Stimulated activated CD8-positive, alpha-beta memory T cell treated with anti-CD3 and anti-CD28 coated beads, Interleukin-7, amount 100 ng/mL, for 1 hour (primary cell): ENCODE measurements at places on chromosomes 2 and 18.

- DNase-seq: no peak
Observed at GRCh38 chr2:60549928-60550177, 3.6 kb downstream of the BCL11A start.

- DNase-seq: no peak
Observed at GRCh38 chr18:24536326-24536725, 75.9 kb downstream of the HRH4 start.

GRCh38 chr2:140643761-140644187 lies 1487.0 kb downstream of the LRP1B start:
- no peak for DNase-seq

- no peak for DNase-seq
Observed at GRCh38 chr18:12085786-12086185, 7.9 kb upstream of the ANKRD62 start.

DNA sequence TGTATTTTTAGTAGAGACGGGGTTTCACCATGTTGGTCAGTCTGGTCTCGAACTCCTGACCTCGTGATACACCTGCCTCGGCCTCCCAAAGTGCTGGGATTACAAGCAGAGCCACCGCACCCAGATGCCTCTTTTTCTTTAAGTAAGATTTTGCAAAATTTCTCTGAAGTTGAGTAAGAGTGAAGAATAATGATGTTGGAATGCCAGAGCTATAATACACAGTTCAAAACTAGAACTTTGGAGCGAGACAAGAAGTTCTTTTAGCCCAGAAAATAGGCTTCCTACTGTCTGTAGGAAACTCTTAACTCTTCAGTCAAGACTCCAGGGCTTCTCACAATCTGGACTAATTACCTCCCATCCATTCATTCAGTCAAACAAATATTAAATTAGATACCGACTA lies 51.4 kb downstream of the MARCHF4 start:
- no peak for DNase-seq

- DNase-seq: no peak
Observed at GRCh38 chr2:54859416-54859815, 136.0 kb downstream of the EML6 start.

GRCh38 chr18:63617049-63617914 lies 26.8 kb downstream of the SERPINB4 start:
- no peak for DNase-seq

DNA sequence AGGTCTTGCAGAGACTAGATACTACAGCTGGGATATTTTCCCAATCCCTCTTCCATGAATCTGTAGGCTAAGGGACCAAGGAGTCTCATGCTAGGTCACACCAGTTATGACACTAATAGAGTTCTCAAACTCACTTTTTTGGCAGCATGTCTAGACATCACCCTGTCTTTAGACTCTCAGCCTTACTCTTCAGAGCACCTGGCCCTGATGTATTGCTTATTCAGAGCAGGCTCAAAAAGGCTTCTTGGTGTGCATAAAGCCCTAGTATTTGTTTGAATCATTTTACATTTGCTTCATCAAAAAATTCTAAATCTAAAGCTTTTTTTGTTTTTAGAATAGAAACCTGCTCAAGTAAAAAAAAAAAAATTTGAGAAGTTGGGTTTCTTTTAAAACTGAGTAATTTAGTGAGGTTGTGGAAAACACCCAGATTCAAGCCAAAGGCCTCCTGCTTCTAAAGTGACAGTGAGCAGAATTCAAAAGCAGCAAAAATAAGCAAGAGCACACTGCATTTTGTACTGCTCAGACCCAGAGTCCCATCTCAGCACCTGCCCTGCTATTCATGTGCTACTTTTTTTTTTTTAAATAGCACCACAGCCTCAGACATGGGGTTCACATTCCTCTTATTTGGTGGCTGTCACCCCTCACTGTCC lies 18.0 kb upstream of the DNAH6 start:
- DNase-seq: no peak

DNA sequence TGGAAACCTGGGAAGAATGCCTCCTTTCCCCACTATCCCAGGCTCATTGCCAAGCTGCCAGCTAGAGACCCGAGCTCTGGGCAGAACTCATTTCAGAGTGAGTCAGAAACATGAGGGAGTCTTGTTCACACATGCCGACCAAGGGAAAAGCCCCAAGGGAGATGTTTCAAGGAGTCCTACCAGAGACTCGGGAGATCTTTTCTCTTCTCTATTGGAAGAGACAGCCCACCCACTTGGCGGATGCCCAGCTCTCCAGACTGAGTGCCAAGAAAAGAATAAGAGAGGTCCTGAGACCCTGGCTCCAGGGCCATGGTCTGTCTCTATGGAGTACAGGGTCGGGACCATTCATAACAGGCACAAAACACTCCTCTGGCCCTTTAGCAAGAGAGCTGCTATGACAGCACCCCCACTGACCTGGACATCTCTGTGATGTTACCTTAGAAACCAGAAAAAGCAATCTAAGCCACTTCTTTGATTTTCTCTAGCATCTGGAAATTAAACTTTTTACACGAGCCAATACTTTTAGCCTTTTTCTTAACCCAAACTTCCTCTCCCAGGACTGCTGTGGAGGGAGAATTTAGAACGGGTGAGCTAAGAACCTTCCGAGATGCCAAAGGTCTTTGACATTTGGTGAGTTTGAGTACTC lies 18.5 kb upstream of the IGFBP5 start:
- DNase-seq: no peak

DNA sequence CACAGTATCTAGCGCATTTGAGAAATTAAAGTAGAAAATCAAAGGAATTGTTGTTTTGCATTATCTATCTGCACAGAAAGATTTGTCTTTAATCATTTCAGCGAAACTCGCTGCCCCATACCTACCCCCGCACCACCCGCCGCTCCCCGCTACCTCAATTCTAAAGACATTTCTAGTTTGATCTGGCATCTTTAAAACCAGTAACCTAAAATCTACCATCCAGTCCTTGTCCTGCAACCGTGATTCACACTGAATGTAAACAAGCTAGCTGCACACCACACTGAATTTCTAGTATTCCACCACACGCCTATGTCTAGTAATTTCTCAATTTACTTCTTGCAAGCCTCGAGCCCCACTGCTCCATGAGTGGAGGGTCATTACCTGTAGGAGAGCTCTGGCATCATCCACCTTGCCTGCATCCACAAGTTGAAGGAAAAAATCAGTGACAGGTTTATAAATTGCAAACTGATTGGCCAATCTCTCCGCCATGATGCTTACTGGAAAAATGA lies 60.1 kb downstream of the ABCG8 start:
- no peak for DNase-seq

GRCh38 chr2:10253596-10254372 lies 48.9 kb upstream of the HPCAL1 start:
- DNase-seq: no peak

DNA sequence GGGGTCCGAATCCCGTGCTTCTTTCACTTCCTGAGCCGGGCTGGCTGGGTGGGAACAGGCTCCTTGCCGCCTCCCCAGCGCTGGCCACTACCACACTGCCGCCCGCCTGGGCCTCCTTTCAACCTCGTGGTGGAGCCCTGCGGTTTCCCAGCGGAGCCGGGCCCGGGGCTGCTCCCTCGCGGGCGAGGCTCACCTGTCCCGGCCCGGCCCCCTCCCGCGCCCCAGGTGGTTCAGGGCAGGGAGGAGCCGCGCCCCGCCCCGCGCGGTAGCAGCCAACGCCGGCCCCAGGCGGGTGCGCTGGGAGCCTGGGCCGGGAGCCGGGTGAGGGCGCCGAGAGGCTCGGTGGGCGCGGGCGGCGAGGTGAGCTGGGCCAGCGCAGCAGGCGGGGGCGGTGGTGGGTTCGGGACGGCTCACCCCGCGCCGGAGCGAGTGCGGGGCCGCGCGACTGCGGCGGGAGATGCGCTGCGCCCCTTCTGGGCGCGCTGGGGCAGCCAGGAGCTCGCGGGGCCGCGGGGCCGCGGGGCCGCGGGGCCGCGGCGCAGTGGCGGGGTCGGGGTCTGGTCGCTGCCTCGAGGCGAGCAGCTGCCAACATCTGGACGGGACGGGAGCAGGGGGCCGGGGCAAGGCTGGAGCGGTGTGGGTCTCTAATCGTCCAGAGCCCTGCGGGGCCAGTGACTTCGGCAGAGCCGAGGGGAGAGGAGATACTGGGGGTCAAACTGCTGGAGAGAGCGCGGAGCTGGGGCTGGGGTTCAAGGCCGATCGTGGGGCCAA lies at the start of gene LYPD6B:
Gene LYPD6B, plus strand, starts transcription at position 258 of the 771 bp plus-strand sequence. CDS start 92,250 bp downstream, outside the sequence.
- DNase-seq: no peak

DNA sequence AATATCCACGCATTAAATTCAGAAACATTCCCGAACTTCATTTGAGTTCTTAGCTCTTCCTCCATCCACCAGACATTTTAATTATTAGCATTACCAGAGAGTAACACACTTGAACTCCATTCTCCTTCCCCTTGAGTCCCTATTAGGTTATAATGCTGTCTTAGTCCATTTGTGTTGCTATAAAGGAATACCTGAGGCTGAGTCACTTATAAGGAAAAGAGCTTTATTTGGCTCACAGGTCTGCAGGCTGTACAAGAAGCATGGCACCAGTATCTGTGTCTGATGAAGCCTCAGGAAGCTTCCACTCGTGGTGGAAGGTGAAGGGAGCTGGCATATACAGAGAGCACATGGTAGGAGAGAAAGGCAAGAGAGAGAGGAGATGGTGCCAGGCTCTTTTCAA lies 25.4 kb downstream of the TBC1D8 start:
- no peak for DNase-seq

GRCh38 chr18:45137087-45137419 lies 456.4 kb downstream of the SETBP1 start:
- no peak for DNase-seq

- no peak for DNase-seq
Observed at GRCh38 chr2:82875858-82876257, 1583.2 kb downstream of the SUCLG1 start.

GRCh38 chr18:45255197-45255890 lies 359.9 kb upstream of the SLC14A2 start:
- DNase-seq: no peak
